ENCODE measurements at places on chromosomes 12 and 14.

- no peak for DNase-seq
Observed at GRCh38 chr12:27057543-27057942, 24.8 kb downstream of the C12orf71 start.

GRCh38 chr12:20212658-20213555 lies 155.4 kb upstream of the PDE3A start:
- DNase-seq: no peak

- no peak for DNase-seq
Observed at GRCh38 chr14:45060551-45060950, 23.4 kb upstream of the PRPF39 start.

DNA sequence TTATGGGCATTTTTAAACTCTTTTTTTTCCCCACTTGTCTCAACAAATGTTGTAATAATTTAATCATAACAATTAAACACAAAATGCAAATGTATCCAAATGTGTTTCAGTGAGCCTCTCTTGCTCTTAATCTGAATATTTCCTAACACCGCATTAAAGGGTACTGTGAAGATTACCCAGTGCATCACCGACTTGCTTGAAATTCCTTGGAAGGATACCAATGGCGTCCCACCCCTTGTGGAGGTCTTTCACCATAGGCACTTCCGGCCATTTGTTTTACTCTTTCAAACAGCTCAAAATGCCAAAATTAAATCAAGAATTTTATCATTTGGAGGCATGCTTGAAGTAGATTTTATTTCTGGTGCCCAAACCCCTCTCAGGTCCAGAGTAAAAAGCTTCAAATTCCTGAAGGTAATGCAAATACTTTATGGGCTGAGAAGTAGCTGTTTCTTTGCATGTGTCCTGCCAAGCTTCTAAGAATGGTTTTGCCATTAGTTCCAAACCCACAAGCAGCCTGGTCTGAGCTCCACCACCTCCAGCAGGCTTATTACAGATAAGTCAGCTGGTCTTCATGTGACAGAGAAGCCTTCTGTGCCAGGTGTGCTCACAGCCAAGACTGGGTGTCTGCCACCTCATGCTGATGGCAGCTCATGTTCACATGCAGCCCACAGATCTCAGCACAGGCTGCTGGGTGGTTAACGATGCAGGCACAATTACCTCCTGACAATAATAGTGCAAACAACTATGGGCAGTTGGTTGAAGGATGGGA lies 16.4 kb upstream of the NUDT4 start:
- DNase-seq: no peak

DNA sequence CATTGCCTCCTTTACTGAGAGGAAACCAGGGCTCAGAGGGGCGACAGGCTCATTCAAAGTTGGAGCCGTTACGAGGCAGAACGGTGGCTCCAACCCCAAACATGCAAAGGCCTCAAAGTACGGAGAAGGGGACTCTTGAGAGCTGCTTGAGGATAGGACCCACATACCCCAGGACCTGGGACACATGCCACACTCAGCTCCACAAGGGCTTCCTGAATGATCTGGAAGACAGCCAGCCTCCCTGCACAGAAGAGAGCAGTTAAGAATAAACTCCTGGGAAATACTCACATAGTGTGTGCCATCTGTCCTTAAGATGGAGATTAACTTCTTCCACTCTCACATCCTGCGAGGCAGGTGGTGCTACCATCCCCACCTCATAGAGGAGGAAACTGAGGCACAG lies 26.6 kb upstream of the NXPH4 start:
- DNase-seq: no peak

DNA sequence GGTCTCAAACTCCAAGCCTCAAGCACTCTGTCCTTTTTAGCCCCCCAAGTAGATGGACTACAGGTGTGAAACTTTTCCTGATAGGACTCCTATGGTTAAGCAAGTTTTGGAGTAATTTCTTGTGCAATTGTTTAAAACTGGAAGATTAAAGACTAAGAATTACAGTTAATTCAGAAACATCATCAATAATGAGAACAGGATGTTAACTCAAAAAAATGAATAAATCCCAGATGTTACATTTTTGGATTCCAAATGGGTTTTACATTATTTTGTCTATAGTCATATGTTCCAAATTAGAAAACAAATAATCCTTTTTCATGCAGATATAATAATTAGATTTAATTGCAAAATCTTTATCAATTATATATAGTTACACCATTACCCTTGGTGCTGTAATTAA lies 24.4 kb upstream of the KITLG start:
- no peak for DNase-seq

DNA sequence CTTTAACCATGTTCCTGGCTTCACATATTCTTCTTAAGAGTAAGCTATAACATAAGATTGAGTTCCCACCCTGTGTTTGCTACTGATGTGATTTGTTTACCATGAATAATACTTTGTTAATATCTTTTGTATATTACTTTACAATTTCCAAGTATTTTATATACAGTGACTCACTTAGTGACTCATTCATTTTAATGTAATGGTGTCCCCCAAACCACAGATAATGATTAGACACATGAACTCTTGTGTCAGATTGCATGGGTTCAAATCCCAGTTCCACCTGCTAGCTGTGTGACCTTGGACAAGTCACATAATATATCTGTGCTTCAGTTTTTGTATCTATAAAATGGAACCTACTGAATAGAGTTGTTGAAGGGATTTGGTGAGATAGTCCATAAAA lies 76.1 kb downstream of the MYF5 start:
- no peak for DNase-seq

GRCh38 chr14:29858299-29858698 lies 69.3 kb downstream of the PRKD1 start:
- no peak for DNase-seq

DNA sequence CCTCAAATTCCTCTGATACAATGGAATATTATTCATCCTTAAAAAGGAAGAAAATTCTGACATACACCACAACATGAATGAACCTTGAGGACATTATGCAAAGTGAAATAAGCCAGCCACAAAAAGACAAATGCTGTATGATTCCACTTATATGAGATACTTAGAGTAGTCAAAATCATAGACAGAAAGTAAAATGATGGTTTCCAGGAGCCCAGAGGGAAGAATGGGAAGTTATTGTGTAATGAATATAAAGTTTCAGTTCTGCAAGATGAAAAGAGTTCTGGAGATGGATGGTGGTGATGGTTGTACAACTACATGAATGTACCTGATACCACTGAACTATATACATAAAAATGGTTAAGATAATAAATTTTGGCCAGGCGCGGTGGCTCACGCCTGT lies 18.3 kb downstream of the VWF start:
- DNase-seq: no peak

DNA sequence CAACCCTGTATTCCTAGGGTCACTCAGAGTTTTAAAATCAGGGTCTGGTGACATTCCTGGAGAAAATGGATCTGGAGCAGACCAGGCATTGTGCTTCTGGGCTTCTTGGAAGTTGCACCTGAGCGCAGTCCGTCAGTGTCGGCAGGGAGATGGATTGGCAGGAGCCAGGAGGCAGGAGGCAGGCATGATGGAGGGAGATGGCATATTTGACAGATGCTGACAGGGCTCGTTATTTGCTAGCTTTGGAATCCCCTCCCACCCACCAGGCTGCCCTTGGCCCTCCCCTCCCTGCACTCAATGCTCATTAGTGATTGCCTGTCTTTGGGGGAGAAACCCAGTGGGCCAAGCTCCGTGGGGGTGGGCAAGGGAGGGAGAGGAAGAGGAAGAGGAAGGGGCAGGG lies 4.7 kb downstream of the CISTR start:
- DNase-seq: no peak

DNA sequence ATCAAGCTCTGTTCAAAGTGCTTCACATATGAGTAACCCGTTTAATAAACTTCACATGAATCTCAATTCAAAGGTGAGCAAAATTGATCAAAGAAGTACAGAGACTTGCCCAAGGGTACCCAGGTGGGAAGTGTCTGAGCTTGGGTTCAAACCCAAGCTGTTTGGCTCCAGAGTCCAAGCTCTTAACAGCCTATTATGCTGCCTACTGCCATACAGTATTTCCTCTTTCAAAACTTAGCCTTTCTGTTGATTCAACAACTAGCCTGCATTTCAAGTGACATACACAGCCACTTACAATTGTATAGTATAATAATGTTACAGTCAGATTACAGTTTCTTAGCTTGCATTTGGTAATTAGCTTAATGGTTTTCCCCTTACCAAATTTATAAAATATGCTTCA lies 29.7 kb downstream of the FRMD6 start:
- DNase-seq: no peak

DNA sequence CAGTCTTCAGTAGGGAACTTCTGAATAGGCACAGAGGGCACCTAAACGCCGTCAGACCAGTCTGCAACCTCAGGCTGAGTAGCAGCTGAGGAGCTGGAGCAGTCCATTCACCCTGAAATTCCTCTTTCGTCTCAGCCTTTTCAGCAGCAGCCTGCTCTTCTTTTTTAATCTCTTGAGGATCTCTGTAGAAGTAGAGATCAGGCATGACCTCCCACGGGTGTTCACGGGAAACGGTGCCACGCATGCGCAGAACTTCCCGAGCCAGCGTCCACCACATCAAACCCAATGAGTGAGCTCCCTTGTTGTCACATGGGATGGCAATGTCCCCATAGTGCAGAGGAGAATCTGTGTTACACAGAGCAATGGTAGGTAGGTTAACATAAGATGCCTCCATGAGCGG lies 11.1 kb upstream of the MARK3 start:
- no peak for DNase-seq

DNA sequence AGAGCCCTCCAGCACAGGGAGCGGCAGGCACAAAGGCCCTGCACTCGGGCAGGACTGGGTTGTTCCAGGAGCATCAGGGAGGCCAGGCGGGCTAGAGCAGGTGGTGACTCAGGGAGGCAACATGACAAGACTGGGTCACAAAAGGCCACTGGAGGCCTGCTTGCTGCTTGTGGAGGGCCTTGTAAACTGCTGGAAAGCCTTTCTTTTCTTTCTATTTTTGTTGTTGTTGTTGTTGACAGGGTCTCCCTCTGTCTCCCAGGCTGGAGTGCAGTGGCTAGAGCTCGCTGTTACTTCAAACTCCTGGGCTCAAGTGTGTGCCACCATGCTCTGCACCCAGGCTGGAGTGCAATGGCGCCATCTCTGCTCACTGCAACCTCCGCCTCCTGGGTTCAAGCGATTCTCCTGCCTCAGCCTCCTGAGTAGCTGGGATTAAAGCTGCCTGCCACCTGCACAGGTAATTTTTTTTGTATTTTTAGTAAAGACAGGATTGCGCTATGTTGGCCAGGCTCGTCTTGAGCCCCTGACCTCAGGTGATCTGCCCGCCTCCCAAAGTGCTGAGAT lies 11.8 kb upstream of the RCOR1 start:
- DNase-seq: no peak

GRCh38 chr12:76123259-76124212 lies 39.1 kb upstream of the NAP1L1 start:
- DNase-seq: no peak

GRCh38 chr12:113086249-113087164 lies 30.0 kb downstream of the DTX1 start:
- no peak for DNase-seq

- DNase-seq: no peak
Observed at GRCh38 chr12:88383405-88383804, 196.9 kb downstream of the KITLG start.

DNA sequence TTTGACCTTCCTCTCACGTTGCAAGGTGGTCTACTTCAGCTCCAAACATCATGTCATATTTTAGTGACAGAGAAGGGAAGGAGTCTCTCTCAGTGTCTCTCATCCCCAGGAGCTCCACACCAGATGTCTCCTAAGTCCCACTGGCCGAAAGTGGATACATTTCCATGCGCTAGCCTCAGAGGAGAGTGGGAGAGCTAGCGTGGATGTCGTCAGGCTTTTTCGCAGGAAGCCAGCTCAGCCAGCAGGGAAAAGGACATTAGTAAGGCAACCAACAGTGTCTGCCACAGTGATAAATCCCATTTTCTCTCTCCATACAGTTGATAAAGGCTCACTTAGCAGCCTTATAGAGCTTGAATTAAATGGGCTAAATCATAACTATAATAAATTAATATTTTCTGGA lies 155.7 kb downstream of the PELI2 start:
- DNase-seq: no peak

DNA sequence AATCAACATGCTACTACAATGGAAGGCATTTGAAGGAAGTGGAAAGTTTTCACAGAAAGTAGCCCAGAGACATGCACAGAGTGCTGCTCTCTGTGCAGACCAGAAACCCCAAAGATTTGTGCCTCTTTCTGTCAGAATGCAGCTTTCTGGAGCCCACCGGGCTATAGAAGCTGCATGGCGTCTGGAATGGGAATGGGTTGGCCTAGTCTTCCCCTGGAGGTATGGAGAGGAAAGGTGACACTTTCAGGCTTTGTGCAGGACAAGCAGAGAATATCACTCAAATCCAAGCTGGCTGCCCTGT lies 21.3 kb upstream of the ZFP36L1 start:
- DNase-seq: no peak

DNA sequence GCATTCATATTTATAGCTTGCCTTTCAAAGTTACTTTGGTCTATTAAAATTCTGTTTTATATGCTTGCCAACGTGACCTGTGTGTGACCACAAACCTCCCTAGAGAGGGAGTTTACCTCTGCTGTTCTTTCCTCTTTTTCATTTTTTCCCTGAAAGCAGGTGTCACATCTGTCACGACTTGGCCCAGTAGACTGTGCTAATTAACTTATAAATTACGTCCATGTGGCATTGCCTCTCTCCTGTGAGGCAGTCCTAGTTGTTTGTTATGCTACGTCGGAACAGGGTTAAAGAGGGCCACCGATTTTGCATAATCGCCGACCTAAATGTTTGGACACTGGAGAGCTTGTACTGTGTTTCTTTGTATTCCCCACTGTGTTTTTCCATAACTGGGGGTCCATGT lies 343.9 kb upstream of the FLRT2 start:
- no peak for DNase-seq

- DNase-seq: no peak
Observed at GRCh38 chr12:51868821-51869495, 18.9 kb upstream of the ANKRD33 start.

DNA sequence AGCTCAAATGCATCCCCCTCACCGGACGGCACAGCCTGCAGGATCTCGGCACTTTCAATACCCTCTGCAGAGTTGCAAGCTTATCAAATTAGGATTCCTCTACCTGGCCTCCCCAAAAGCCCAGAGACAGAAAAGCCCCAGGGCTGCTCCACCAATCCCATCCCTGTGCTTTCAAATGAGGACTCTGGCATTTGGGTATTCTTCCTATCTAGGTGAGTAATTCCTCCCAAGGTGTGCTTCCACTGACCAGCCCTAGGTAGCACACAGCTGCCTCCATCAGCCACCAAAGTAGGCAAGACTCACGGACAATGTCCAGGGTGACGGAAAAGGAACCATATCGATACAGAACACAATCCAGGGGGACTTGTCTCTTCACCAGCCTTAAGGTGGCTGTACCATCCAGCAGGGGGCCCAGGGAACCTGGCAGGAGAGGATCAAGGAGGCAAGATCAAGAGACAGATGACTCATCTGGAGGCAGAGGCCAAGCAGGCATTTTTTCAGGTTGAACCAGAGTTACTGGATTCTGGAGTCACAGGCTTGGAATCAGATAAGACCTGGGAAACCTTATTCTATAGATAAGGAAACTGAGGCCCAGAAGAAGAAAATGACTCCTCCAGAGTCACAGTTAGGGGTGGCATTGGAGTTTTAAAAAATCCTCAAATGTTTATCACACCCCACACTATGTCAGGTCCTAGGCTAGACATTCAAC lies 9.9 kb downstream of the PMEL start:
- no peak for DNase-seq

GRCh38 chr14:99648027-99648784 lies 3.3 kb downstream of the HHIPL1 start:
- no peak for DNase-seq

- no peak for DNase-seq
Observed at GRCh38 chr14:50804181-50804721, 26.7 kb downstream of the NIN start.

Data from activated T-helper 1 cell treated with Interleukin-2 at 50 U/mL for 16 hours (primary cell).